Fibroblast of villous mesenchyme (primary cell): ENCODE measurements at places on chromosomes 11 and 22. TPM values are rescaled to one million over a fixed set of nuclear protein-coding genes. Genes with fewer than 3 reads are reported as not detected.

Gene TBX10
- not detected in 2 replicates for total RNA-seq

Gene INSC
- total RNA-seq, result under 0.01 and 0.32 TPM in 2 replicates

Gene LGALS12
- total RNA-seq, result not detected in 2 replicates

DNA sequence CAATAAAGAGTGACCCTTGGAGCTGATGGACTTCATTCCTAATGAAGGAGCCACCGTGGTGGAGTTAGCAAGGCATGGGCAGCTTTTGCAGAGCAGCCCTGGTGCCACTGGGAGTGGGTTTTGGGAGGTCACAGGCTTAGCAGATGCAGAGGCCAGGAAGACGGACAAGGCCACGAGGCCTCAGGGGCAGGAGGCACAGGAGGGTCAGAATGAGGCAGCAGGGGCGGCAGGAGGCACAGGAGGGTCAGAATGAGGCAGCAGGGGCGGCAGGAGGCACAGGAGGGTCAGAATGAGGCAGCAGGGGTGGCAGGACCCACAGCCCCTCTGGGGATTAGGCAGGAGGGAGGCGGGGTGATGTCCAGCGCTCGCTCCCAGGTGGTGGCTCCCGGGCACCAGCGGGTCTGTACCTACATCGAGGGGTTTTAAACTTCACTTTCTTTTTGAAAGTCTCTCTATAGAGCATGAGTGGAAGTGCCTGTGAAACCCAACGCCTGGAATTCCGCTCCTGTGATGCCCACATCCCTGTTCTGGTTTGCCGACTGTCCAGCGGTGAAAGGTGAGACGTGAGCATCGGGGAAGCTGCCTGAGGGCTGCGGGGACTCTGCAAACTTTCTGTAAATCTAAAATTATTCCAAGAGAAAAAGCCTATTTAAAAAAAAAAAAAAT lies 521.6 kb downstream of the BRD1 start:
- no peak for DNase-seq

- DNase-seq, result no peak
These were observed 4.4 kb downstream of the HINFP start for GRCh38 chr11:119125821-119126220.

DNA sequence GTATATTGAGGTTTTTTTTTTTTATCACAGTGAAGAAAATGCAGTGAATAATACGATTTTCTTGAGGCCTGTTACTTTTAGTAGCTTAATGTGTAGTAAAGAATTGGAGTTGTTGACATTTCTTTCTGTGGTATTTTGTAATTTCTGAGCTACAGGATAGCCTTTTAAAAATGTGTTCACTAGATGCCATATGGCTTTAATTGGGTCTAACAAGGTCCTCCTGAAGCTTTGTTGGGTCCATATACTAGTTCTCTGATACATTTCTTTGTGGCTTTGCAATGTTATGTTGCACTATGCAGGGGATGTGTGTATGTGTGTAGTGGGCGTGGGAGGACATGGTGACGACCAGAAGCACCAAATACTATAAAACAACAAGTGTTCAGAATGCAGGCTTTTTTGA lies 25.1 kb downstream of the FBXO7 start:
- DNase-seq, result peak; percentile 23

- DNase-seq, result no peak
These were observed 85.8 kb downstream of the RELT start for GRCh38 chr11:73461964-73462363.

GRCh38 chr22:44540756-44541670 lies 43.0 kb upstream of the RTL6 start:
- DNase-seq, result peak; percentile 25
